Bronchus fibroblast of lung (primary cell): ENCODE measurements at places on chromosomes 4 and X. TPM values are rescaled to one million over a fixed set of nuclear protein-coding genes. Genes with fewer than 3 reads are reported as not detected.

Gene FGF16
- 0.15 TPM in 1 of 2 replicates, not detected in the other for total RNA-seq

Gene F8A3
- 4.4 and 6.1 TPM in 2 replicates for total RNA-seq

Gene FHIP1A
- 0.17 and 0.59 TPM in 2 replicates for total RNA-seq

Gene CXCL6
- 1.0 and 2.5 TPM in 2 replicates for total RNA-seq

Gene STARD8
- total RNA-seq: 2.4 and 2.7 TPM in 2 replicates

Gene FRMPD4
- 0.30 and 0.50 TPM in 2 replicates for total RNA-seq

Gene CFAP299
- not detected in 2 replicates for total RNA-seq

Gene DCLK2
- total RNA-seq: 4.6 and 5.4 TPM in 2 replicates

Gene TEC
- total RNA-seq: 0.50 and 0.59 TPM in 2 replicates

Gene PRRG1
- total RNA-seq: 4.8 and 6.7 TPM in 2 replicates

Gene LIMCH1
- total RNA-seq: 0.34 and 2.2 TPM in 2 replicates

Gene CT47B1
- not detected in 2 replicates for total RNA-seq

Gene UGT2A3
- total RNA-seq: not detected in 2 replicates

Gene REPS2
- 0.74 and 1.0 TPM in 2 replicates for total RNA-seq

Gene GYPA
- total RNA-seq: not detected in 2 replicates

Gene RXFP1
- total RNA-seq: 0.15 TPM in 1 of 2 replicates, not detected in the other

Gene CYP2U1
- total RNA-seq: 5.2 and 7.1 TPM in 2 replicates

Gene NXF2B
- total RNA-seq: not detected in 2 replicates

Gene SSX2
- total RNA-seq: not detected in 2 replicates

Gene SPANXN2
- total RNA-seq: not detected in 2 replicates

Gene PCSK1N
- 0.17 TPM in 1 of 2 replicates, not detected in the other for total RNA-seq

Gene ATP2B3
- total RNA-seq: not detected in 2 replicates

Gene CXCR3
- not detected in 2 replicates for total RNA-seq

Gene ENAM
- total RNA-seq: not detected in 2 replicates

Gene PPARGC1A
- total RNA-seq: 0.15 and 0.17 TPM in 2 replicates

Gene NSG1
- 0.59 and 0.84 TPM in 2 replicates for total RNA-seq
